ENCODE measurements at places on chromosomes 4 and X.
A peak's percentile ranks its signal among the peaks of the same experiment; 100 is the strongest.

- DNase-seq = no peak
These were observed 60.4 kb upstream of the MTM1 start for GRCh38 chrX:150508018-150508417.

- DNase-seq = no peak
These were observed at the start of gene FABP2 for GRCh38 chr4:119321921-119322687. Gene FABP2 (minus strand): TSS chr4:119322138. CDS start chr4:119322102, 36 bp downstream.

DNA sequence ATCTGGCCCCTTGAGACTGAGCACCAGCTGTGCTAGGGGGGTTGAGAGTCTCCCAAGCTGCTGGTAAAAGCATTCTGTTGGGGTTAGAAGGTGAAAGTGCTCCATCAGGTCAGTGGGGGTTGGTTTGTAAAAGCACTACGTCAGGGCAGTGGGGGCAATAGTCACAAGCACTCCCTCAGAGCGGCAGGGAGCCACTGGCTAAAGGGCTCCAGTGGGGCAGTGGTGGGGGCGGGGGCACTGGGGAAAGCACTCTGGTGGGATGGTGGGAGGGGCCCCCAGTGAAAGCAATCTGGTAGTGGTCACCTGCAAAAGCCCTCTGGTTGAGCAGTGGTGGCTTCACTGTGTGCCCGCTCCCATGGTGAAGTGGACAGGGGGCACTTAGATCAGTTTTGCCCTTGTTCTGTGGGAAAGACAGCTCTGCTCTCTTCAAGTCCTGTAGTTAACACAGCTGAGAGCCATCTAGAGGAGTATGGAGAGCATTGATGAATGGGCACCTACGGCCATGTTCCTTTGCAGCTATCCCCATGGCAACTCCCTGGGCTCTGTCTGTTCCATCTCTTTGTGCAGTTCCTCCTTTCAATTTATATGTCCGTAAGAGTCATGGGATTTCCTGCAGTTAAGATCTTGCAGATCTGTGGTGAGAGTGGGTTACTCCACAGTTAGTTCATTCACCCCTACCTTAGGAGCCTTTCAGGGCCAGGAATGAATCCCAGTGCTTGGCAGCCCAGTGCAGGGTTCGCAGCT, 106.4 kb downstream of the SH3BGRL start:
- DNase-seq = no peak

GRCh38 chr4:186158021-186158813, 33.1 kb upstream of the CYP4V2 start:
- DNase-seq = peak; percentile 60

GRCh38 chr4:55447108-55447708, 51.5 kb downstream of the TMEM165 start:
- no peak for DNase-seq

DNA sequence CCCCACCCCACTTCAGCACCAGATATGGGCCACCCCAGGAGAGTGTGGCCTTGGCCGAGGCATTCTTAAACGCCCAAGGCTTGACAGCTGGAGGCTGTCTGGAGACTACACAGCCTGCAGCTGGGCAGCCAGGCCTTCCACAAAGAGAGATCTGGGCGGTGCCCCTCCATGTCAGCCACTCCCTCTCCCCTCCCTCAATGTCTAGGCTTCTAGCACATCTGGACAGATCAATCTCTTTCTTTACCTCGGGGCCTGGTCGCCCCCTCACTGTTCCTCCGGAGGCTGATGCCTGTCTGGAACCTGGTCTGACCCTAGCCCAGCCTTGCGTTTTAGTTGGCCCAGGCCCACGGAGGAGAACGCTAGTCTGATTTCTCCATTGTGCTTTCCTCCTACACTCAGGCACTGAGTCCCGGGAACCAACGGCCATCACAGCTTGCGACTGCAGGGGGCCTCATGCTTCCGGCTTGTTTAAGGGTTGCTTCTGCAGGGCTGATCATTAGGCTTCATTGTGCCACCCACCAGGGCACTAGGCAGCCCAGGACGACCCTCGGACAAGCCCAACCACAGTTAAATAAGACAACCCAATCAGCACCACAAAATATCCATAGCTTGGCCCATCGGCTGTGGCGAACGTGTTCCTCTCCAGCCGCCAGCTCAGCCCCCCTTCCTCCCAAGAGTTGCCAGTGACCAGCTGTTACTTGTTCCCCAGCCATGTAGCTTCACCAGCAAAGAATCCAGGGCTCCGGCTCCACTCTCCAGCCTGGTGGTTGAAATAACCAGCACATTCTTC, 200.6 kb downstream of the BCOR start:
- peak; percentile 73 for DNase-seq

DNA sequence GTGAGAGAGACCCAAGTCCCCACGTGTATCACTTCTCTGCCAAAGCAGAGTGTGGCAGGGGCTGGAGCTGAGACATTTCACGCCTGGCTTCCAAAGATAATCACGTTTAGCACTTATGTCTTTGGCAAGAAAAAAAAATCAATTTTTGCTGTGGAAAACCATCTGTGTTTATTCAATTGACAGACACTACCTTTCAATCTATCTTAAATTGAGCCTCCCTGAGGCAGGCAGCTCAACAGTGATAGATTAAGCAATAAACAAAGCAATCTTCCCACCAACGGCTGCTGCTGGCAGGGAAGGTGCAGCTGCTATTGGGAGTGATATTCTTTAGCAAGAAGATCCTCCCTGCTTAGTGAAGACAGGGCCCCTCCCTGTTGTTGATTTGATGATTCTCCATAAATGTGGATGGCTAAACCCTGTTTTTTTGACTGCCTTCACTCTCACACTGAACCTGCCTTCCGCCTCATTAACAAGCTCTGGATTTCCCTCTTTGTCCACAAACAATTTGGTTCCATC, 11.6 kb upstream of the MAGEB17 start:
- DNase-seq = peak; percentile 57

Measured in eye (tissue), 1 donor.